Renal cortical epithelial cell (primary cell): ENCODE measurements at places on chromosomes 6 and 20. TPM values are rescaled to one million over a fixed set of nuclear protein-coding genes. Genes with fewer than 3 reads are reported as not detected.

- no peak for DNase-seq
Measured at GRCh38 chr20:60294632-60295031, 336.4 kb downstream of the CDH26 start.

GRCh38 chr6:134584847-134585516 lies 267.1 kb upstream of the SGK1 start:
- DNase-seq = no peak

- no peak for DNase-seq
Measured at GRCh38 chr20:18995455-18995854, 181.9 kb downstream of the SCP2D1 start.

DNA sequence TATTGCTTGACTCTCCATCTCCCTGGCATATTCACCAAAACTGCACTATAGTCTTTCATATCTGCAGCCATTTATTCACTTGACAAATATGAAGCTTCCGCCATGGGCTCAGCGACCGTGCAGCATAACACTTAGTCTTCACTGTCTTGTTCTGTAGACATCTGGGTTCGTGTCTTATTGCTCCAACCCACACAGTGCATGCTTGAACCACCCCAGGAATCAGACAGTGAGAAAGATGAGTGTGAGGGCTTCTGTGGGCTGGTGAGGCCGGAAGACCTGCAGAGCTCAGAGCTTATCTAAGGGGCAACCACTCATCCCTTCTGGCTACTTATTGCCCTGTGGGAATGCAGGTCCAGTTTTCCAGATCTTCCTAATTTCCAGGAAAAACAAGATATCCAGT lies 19.9 kb upstream of the FAM50B start:
- DNase-seq = no peak

DNA sequence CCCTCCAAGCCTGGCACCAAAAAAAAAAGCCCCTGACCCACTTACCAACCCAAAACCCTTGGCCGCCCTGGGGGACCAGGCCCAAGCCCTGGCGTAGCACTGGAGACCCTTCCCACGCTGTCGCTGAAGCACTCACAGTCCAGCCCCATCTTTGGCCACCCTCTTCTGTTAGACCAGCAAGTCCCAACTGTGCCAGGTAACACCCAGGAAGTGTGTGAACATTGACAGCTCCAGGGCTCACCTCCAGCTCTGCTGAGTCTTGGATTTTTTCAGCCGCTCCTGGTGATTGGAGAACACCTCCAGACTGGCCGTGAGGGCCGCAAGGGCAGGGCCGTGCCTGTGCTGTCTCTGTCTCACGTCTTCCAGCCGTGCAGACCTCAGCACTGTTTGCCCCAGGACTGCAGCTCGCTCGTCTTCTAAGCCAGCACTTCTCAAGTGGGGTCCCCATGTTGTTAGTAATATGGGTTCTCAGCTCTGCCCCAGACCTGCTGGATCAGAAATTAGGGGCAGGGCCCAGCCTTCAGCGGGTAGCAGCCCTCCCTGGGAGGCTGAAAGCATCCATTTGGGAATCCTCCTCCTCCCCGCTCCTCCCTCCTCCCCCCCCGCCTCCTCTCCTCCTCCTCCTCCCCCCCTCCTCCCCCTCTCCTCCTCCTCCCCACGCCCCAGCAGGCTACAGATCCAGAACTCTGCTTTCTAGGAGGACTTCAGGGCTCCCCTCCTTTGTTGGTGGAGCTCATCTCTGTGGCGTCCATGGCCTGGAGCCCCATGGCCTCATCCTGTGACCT lies 18.1 kb downstream of the NPEPL1 start:
- DNase-seq = no peak

DNA sequence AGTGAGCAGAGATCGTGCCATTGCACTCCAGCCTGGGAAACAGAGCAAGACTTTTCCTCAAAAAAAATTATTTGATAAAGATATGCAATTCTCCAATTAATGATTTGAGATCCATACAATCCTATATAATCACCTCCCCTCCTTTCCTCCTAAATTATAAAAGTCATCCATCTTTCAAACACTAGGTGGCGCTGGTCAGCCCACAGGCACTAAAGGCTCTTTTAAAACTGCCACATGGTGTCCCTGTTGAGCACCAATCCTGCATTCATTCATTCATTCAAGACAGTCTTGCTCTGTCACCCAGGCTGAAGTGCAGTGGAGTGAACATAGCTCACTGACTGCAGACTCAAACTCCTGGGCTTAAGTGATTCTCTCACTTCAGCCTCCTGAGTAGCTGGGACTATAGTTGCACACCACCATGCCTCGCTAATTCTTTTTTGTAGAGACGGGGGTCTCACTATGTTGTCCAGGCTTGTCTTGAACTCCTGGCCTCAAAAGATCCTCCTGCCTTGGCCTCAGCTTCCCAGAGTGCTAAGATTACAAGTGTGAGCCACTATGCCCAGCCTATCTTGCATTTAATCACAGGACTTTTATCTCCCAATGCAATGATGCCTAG lies 58.7 kb upstream of the SLC2A12 start:
- DNase-seq = peak; percentile 69

GRCh38 chr6:71157345-71157744 lies 131.3 kb upstream of the OGFRL1 start:
- DNase-seq = no peak

GRCh38 chr6:170147056-170147787 lies 143.7 kb downstream of the DLL1 start:
- no peak for DNase-seq

GRCh38 chr6:24595910-24596525 lies 50.0 kb downstream of the KIAA0319 start:
- DNase-seq = no peak

GRCh38 chr6:137775720-137776119 lies 91.3 kb upstream of the TNFAIP3 start:
- DNase-seq = no peak

GRCh38 chr6:27145731-27146455 lies 101.6 kb upstream of the PRSS16 start:
- peak; percentile 90 for DNase-seq

- DNase-seq = no peak
Measured at GRCh38 chr6:157659536-157660271, 163.3 kb upstream of the SNX9 start.

GRCh38 chr20:48841196-48841874 lies 13.5 kb upstream of the PREX1 start:
- no peak for DNase-seq

- no peak for DNase-seq
Measured at GRCh38 chr20:18734525-18735189, 78.9 kb upstream of the SCP2D1 start.

- DNase-seq = peak; percentile 12
Measured at GRCh38 chr20:22974354-22974753, 60.8 kb upstream of the SSTR4 start.

DNA sequence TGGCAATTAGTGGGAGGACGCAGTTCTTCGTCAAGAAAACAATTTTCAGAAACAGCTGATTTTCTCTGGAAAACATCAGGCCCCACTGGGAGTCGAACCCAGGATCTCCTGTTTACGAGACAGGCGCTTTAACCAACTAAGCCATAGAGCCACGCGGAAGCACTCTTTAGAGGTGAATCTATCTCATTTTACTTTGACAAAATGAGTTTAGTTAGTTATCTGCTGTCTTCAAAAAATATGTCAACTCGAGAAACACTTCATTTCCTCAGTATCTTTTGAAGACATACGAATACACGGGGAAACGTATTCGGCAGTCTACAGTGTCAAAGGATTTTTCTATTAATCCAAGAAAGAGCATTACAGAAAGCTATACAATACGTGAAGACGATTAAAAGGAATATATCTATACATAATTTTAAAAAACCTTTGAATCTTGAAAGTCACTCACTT lies 26.7 kb downstream of the GPX6 start:
- DNase-seq = peak; percentile 53

DNA sequence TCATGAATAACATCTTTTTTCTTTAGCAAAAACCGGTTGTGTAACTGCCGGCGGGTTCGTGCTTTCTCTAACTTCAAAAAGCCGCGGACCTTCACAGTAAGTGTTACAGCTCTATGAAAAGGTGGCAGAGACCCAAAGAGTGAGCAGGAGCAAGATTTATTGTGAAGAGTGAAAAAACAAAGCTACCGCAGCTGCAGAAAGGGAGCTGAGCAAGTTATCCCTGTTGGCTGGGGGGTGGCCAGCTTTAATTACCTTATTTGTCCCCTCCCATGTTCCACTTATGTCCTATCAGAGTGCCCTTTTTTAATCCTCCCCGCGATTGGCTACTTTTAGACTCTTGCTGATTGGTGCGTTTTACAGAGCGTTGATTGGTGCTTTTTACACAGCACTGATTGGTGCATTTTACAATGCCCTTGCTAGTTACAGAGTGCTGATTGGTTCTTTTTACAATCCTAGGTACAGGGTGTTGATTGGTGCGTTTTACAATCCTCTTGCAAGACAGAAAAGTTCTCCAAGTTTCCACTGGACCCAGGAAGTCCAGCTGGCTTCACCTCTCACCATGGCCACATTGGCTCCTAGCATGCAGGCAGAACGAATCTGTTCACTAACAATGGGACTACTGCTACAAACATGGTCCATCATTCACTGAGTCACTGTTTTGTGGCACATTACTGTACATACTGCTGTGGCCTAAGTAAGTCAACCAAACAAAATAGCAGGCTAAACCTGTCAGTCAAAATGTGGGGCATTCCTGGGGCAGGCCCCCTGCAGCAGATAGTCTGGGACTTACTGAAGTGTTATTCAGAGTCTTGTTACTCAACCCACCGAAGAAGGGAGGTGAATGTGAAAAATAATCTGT lies 52.8 kb downstream of the MYLIP start:
- peak; percentile 59 for DNase-seq

GRCh38 chr6:77686931-77687330 lies 34.1 kb downstream of the MEI4 start:
- no peak for DNase-seq

GRCh38 chr6:147381712-147382111 lies 126.8 kb upstream of the SAMD5 start:
- DNase-seq = no peak

GRCh38 chr20:20788308-20788707 lies 75.9 kb upstream of the RALGAPA2 start:
- no peak for DNase-seq

DNA sequence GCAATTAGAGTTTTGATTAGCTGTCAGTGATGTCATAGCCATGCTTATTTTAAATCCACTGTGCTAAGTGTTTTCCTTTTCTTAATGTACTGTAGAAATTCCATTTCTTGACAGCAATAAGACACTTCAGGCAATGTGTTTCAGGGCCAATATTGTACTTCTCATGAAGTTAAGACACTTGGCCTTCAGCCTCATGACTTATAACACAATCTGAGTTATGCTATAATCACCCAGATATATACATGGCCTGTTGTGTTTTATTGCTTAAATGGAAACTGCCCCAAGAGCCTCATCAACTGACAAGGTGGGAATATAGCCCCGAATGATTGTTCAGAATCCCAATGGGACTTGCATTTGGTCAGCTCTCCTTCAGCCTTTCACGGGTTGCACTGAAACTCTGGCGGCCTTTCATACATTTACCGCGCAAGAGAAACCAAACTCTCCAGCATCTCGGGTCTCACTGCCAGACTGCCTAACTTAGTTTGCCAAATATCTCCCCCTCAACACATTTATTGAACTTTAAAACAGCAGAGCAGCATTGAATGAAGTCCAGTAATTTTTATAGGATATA lies 44.2 kb upstream of the TBX18 start:
- DNase-seq = no peak

Gene LINC00237
- not detected in 2 replicates for total RNA-seq

Gene TSHZ2
- 0.17 and 0.30 TPM in 2 replicates for total RNA-seq

Gene HRH3
- total RNA-seq = not detected in 2 replicates

Gene MAS1
- total RNA-seq = not detected in 2 replicates

Gene SYNE1
- 39.1 and 195 TPM in 2 replicates for total RNA-seq

Gene DDRGK1
- total RNA-seq = 26.6 and 68.0 TPM in 2 replicates

Gene CRYBG1
- 13.9 and 16.3 TPM in 2 replicates for total RNA-seq

Gene RGS17
- total RNA-seq = 3.6 and 7.0 TPM in 2 replicates

Gene OOEP
- not detected in 2 replicates for total RNA-seq

Gene BMP5
- total RNA-seq = not detected in 2 replicates

Gene GPR63
- total RNA-seq = 1.2 and 1.9 TPM in 2 replicates
